ENCODE measurements at places on chromosomes 1 and 21.

DNA sequence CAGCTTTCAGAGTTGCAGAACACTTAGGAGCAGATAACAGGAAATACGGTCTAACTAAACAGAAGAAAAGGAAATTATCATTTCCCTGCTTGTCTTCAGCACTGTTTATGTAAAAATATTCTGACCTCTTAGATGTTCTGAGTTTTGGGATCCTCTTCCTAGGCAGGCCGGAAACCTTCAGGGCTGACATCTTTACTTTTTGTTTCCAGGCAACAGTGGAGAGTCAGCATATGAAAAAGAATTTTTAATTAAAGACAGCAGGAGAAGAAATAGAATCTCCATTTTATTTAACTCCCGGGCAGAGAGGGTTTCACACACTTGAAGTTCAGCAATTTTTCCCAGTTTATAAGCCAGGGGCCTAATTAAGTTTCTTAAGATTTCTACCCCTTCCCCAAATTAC lies 5.1 kb upstream of the RIPPLY3 start:
- DNase-seq = no peak

GRCh38 chr1:241077386-241078147 lies 279.4 kb downstream of the RGS7 start:
- no peak for DNase-seq

GRCh38 chr1:40708750-40709099 lies 17.2 kb downstream of the NFYC start:
- DNase-seq = peak; percentile 63

- no peak for DNase-seq
Measured at GRCh38 chr1:59999006-59999405, 72.4 kb upstream of the CYP2J2 start.

DNA sequence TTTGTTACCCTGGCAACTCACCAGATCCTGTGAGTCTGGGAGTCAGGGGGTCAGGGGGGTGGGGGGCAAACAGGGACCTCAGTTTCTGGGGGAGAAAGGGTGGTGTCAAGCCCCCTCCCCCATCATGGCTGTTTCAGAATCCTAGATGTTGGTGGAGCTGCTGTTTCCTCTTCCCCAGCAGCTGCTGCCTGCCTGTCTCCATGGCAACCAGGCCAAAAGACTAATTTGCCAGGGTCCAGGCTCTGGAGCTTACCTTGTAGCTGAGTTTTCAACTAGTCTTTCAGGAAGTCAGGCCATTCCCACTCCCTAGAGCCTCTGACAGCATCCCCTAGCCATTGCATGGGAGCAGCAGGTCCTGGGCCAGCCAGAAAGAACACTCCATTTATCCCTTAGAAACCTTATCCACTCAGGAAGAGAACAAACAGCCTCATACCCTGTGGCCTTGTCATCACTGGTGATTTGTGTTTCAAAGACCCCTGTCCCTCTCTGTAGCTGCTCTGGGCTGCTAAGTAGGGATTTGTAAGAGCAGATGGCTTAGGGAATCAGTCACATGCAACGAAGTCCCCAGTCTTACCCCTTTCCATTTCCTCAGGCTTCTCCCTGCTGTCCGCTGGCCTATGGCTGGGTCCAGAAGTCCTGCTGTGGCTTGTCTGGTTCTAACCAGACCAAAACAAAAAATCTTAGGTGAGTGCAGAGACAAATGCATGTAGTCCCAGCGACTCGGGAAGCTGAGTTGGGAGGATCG lies 21.5 kb upstream of the STMN1 start:
- DNase-seq = peak; percentile 91

- no peak for DNase-seq
Measured at GRCh38 chr1:1287288-1288110, 7.3 kb downstream of the SCNN1D start.

GRCh38 chr1:220483700-220484099 lies 44.2 kb upstream of the MARK1 start:
- no peak for DNase-seq

DNA sequence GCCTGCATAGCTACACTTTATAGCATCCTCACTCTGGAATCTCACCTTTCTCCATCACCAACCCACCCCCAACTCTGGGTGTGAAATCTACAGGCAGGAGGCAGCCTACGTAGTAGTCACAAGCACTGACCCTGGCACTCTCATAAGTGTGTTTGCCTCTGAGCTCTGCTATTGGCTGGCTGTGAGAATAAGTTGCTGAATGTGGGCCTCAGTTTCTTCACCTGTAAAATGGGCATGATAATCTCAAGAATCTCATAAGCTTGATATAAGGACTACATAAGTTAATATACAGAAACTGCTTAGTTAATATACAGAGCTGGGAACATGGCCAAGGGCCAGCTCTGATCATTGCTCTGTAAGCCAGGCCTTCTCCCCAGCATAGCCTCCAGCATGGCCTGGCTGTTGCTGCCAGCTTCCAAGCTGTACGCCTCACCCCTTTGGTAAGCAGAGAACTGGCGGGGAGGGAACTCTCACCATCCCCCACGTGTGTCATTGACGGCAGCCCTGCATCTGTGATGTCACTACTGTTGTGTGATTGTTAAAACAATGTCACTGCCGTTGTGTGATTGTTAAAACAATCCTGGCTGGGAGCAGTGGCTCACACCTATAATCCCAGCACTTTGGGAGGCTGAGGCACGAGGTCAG lies 53.3 kb downstream of the SYF2 start:
- no peak for DNase-seq

- no peak for DNase-seq
Measured at GRCh38 chr21:34035619-34036354, 37.6 kb upstream of the MRPS6 start.

GRCh38 chr1:185566995-185567394 lies 167.2 kb upstream of the HMCN1 start:
- no peak for DNase-seq

DNA sequence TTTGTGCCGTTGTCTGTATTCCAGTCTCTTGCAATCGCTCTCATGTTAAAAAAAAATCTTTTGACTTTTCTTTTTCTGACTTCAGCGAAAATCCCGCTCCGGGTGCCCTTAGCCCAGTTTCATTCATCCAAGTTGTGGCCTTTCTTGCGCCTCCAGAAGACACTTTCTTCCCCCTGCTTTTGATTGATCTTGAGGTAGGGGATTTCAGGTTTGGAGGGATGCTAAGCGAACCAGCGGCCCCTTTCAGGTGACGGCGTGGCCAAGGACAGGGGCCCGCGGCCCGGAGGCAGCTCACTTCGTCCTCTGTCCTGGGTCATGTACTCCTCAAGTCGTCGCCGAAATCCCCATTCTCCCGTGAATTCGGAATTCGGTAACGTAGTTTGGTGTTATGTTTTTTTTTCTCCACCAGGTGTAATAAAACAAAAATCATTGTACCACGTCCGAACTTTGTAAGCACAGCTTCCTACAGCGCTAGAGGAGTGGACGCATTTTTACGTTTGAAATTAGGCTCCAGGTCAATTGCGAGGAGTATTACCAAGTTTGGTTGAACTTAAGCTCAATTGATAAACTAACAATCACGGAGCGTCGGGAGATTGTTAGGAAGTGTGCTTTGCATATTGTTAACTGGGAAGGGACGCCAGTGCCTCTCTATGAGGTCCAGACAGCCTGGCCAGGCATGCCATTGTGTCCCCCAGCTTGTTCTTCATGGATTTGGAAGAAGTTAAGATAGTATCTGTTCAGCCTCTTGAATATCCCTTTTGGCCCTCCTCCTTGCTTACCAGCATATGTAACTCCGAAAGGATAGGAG lies 1.1 kb downstream of the MRPS6 start:
- DNase-seq = no peak

GRCh38 chr1:38270849-38271633 lies 224.4 kb upstream of the POU3F1 start:
- DNase-seq = peak; percentile 60

GRCh38 chr1:1157426-1157913 lies 16.2 kb upstream of the TTLL10 start:
- DNase-seq = no peak

DNA sequence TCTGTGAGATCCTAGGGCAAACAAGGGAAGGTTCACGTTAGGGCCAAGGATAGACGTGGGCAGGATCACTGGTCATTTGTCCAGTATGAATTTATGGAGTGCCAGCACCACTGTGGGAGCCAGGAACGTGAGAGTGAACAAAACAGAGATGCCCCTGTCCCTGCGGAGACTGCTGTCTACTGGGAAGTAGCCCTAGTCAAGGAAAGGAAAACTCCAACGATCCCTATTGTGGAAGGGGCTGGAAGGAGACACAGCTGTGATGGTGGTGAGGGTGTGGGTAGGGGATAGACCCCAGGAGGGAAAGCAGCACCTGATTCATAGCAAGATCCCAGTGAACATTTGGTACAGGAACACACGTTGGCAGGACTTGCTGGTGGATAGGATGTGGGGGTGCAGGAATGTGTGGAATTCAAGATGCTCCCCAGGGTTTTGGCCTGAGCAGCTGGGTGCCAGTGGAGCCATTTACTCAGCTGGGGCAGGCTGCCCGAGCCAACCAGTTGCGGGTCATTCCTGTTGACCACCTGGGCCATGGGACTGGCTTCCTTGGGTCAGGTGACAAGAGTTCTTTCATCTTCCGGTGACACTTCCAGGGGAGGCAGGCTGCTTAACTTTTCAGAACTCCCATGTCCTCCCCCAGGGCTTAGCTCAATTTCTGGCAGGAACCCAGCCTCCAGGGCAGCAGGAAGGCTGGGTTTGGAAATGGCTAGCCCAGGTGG lies 1.2 kb upstream of the ATP13A2 start:
- no peak for DNase-seq

DNA sequence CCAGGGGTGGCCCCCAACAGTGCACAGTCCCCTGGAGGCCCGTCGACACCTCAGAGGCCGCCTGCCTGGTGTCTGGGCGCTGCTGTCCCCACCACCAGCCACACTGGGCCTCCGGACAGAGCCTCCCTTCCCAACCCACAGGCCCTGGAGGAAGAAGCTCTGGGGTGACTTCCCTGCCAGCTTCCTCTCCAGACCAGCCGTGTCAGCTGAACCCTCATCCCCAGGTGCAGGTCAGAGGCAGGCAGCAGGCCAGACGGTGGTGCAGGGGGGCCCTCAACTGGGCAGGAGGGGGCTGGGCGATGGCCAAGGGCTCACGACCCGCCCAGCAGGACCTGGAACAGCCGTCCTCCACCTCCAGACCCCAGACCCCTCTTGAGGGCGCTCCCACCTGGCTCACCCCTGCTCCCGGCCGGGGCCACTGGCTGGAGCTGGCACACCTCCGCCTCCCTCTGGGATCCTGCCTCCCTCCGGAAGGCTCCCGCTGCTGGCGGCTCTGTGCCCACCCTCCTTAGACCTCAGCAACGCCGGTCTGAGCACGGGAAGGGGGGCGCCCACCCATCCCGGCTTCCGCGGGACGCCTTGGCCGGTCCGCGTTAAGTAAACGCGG lies 520 bp downstream of the TNFRSF18 start:
- DNase-seq = no peak

- DNase-seq = no peak
Measured at GRCh38 chr1:38030596-38031512, 15.7 kb downstream of the POU3F1 start.

- no peak for DNase-seq
Measured at GRCh38 chr1:216807696-216808095, 84.5 kb upstream of the ESRRG start.

GRCh38 chr1:201593200-201593921 lies 54.4 kb downstream of the NAV1 start:
- no peak for DNase-seq

DNA sequence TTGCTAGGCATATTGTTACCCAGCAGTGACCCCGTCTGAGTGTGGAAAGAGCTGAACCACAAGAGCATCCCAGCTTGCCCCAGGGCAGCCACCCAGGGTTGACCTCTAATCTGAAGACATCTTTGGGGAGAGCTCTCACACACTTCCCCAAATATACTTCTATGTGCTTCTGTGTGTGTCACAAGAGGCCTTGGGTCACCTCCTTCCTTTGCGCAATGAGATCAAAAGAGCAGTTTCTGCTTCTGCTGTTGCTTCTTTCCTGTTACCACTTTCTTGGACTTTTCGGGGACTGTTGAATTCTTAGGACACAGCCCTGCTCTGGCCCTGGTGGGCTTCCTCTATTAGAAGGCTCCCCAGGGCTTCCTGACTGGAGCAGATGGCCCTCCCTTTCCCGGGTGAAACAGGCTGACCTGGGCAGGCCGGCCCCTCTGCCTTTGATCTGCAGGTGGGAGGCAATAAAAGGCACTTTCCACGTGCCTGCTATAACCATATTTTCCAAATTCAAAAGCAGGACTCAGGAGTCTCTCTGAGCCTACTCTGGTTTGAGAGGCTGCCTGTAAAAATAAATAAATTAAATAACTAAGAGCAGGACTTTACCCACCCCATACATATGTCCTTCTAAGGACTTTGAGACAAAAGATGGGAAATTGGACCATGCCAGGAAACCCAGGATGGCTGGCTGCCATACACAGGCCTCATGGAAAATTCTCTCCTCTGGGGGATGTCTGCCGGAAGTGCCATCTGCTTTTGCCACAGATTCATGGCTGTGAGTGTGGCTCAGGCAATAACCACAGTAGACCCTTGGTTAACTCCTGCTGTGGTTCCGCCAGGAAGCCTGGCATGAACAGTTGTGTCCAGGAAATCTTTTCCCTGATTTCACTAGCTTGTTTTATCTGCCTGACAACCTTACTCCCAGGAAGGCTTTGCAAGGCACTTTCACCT lies 28.3 kb upstream of the RCSD1 start:
- DNase-seq = no peak

DNA sequence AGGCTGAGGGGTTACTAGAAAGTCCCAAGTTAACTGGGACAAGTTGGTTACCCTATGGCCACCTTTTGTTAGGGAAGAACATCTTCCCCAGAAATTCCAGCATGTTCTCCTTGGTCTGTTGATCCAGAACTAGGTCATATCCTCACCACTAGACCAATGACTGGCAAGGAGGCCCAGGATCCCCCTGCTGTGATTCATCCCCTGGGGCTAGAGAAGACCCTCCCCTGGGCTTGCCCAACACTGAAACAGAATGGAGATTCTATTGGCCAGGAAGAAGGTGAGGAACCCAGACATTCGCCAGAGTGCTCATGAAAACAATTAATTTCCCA lies 90.1 kb upstream of the SIM2 start:
- DNase-seq = no peak

GRCh38 chr1:178527117-178527516 lies 14.2 kb downstream of the TEX35 start:
- no peak for DNase-seq

GRCh38 chr1:196678510-196678884 lies 26.7 kb downstream of the CFH start:
- no peak for DNase-seq

DNA sequence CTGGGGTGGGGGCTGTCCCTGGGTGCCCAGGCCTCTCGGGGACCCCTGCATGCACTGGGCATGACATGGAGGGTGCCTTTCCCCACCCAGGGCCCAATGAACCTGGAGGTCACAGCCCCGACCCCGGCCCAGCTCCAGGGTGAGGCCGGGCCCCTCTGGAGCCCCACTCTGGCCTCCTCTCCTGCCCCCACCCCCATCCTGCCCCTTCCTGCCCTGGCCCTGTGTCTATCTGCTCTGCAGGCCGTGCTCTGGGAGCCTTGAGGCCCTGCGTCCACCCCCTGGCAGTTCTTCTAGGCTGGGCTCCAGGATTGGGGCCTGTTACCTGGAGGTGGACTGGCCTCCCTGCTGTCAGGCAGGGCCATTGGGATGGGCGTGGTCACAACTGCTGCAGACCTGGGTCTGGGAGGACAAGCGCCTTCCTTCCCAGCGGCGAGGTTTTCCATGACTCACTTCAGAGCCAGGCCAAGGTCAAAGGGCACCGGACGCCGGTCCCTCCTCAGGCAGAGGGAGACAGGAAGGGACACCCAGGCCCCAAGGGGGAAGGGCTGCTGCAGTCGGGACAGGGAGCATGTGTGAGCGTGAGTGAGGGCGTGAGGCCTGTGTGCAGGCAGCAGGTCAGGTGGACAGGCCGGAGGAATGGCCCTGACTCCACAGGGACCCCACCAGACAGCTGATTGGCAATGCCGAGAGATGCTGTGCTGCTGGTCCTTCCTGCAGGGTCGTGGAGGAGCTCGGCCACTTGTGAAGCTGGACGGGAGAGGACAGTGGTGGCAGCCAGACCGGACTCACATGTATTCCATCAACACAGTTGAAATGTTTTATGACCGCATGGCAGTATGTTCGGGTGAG lies 31.1 kb upstream of the POFUT2 start:
- no peak for DNase-seq
